ENCODE measurements at places on chromosomes 4 and X.

DNA sequence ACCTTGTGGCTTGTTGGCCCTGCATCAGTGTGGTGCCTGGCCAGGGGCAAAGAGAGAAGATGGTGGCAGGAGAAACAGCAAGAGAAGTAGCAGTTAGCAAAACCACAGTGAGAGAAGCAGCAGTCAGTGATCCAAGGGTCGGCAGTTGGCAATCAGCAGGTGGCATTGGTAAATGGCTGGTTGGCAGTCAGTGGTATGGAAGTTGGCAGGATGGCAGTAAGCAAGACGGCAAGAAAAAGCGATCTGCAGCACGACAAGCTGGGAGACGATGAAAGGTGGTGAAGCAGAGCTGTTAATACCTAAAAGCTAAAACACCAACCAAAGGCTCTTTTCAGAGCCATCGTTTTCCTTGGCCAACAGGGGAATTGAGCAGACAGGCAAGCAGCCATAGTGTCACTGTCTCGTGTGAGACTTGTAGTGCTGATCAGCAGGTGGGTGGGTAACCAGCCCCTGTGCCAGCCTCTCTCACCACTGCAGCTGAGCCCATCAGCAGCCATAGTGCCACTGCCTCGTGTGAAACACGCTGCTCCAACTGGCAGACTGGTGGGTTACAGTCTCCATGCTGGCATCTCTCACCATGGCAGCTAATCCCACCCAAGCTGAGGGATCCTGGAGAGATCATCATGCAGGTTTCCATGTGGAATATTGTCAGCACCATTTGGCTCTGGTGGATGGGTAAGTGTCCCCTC lies 2078.4 kb downstream of the PCDH7 start:
- DNase-seq, result no peak

GRCh38 chr4:53582194-53582593 lies 9.1 kb downstream of the LNX1 start:
- DNase-seq, result no peak

GRCh38 chr4:41015016-41015675 lies 199.2 kb downstream of the APBB2 start:
- no peak for DNase-seq

DNA sequence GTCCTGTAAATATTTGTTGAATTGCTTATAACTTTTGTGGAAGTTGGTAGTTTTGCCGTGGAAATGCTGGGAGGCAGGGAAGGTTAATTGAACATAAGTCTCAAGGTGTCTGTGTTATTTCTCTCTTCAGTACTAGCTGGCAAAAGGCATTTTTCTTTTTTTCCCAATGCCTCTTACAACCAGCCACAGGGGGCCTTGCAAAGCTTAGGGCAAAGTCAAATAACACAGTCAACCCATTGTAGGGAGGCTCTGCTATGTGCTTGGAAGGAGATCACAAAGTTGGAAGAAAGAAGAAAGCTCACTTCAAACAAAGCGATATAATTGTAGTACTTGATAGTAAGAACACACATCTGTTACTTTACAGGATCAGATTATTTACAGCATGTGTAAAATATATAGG lies 802.6 kb downstream of the PDHA2 start:
- DNase-seq, result no peak

DNA sequence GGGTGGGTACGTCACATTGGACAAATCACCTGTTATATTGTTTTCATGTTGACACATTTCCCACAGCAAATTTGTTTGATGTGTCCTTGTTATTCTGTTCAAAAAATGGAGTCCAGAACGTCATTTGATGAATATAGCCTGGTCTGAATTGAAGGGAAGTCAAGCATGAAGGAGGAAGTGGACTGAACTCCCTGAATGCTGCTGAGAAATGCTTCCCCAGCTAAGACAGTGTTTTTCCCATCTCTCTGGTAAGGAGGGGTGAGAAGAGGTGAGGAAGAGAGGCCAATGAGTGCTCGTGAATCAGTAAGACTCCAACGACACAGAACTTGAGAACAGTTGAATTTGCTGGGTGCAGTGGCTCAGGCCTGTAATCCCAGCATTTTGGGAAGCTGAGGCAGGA lies 127.4 kb downstream of the RBM47 start:
- DNase-seq, result no peak

DNA sequence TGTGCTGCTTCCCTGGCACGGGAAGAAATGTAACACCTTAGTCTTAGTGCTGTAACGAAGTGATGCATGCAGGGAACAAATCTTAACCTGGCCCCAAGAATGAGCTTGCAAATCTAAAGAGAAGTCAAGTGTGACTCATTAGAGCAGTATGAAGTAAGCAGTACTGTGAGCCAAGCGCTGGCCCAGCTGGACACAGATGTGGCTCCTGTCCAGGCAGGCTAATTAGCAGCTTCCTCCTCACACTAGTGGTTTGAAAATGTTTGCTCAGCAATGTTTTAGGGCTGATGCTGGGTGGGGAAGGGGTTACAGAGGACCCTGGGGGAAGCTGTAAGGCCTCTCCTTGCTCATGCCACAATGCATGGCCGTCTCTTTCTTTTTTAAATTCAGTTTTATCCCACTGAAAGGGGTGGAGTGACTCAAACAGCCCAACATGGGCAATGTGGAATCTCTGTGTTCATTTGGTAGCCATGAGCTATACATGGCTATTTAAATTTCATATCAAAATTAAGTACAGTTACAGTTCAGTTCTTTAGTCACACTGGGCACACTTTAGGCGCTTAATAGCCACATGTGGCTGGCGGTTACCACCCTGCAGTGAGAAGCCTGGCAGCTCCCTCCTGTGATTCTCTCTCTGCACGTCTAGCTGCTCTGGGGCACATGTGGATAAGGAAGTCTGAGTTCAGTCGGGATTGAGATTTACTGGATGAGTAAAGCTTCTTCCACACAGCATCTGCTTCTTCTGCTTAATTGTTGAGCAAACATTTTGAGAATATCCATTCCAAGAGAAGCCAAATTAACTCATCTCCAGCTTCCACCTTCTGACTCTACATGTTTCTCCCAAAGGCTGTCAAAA lies 48.8 kb downstream of the MAP7D2 start:
- no peak for DNase-seq

GRCh38 chr4:182896421-182896820 lies 20.8 kb downstream of the DCTD start:
- DNase-seq, result no peak

DNA sequence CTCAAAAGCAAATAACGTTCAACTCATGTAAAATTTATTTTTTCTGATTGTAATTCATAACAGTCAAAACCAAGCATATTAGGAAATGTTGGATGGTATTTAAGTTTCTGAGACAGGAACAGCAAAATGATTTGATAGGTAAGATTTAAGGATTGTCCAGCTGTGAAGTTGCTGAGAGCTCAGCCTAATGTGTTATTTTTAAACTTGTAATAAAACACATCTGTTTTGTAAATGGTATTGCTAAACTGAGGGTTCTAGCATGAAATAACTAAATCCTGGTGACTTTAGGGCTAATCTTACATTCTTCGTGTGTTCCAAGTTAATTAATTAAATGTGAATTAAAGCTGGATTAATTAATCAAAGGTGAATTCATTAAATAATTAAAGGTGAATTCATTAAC lies 13.3 kb downstream of the TLR10 start:
- DNase-seq, result no peak

DNA sequence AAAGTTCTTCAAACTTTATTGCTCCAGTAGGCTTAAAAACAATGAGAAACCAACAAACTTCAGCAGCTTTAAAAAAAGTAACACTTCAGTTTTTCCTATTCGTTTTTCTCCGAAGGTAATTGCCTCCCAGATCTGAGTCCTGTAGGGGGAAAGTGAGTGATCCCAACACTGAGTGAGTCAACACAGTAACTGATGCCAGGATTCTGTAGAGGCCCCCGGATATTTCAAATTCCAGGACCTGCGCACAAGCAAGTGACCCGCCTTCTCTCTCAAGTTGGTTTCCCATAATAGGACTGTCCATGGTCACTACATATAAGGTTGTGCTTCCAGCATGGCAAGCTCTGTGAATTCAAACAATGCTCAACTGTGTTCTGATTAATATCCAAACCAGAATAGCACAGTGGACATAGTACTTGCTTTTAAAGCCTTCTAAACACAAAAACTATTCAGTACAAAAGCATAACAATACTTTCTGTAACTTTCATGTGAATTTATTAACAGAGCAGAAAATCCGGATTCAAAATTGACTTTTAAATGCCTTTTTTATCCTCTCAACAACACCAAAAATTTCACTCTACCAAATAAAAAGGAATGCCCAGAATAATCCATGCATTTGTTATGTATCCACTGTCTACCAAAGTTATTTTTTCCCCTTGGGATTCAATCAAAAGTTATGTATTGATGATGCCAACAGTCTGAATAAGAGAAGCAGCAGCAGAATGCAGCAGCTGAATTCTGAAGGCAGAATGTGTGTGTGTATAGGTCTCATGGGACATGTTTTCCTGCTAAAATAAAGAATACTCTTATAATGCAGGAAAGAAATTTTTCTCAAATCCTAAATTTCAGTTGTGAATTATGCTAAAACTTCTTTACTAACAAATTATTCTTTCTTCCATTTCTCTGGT lies at the start of gene DMD:
TSS of gene DMD (minus strand) at position 194 of the 905 bp plus-strand sequence. CDS start 237 bp downstream, outside the sequence.
- DNase-seq, result no peak

GRCh38 chr4:152459326-152459725 lies 76.6 kb downstream of the FBXW7 start:
- DNase-seq, result no peak

DNA sequence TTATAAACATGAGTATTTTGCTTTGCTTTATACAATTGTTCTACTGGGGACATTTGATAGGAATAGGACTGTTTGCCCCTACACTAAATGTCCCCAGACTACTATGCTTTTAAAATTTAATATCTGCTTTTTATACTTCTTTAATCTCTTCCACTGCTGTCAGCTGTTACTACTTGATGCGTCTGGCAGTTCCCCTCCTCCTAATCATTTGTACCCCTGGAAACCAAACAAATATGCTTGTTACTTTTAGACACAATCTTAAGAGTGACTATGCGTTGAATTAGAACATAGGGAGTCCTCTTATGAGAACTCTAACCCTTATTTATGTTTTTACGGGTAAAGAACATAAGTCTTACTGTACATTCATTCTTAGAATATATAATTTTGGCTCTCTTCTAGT lies 145.7 kb downstream of the EDA start:
- no peak for DNase-seq

GRCh38 chrX:122076241-122076640 lies 1028.8 kb downstream of the GLUD2 start:
- no peak for DNase-seq

GRCh38 chr4:149264093-149264733 lies 551.4 kb downstream of the IQCM start:
- DNase-seq, result no peak

DNA sequence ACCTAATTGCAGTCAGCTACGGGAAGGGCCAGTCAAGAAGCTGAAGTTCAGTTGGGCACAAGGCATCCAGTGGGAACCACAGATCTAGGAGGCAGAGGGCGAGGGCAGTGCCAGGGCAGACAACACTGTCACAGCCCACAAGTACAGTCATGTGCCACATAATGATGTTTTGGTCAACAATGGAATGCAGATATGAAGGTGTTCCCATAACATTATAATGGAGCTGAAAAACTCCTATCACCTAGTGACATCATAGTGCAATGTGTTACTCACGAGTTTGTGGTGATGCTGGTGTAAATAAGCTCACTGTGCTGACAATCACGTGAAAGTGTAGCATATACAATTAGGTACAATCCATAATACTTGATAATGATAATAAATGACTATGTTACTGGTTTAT lies 4.5 kb upstream of the TMEM255A start:
- no peak for DNase-seq

DNA sequence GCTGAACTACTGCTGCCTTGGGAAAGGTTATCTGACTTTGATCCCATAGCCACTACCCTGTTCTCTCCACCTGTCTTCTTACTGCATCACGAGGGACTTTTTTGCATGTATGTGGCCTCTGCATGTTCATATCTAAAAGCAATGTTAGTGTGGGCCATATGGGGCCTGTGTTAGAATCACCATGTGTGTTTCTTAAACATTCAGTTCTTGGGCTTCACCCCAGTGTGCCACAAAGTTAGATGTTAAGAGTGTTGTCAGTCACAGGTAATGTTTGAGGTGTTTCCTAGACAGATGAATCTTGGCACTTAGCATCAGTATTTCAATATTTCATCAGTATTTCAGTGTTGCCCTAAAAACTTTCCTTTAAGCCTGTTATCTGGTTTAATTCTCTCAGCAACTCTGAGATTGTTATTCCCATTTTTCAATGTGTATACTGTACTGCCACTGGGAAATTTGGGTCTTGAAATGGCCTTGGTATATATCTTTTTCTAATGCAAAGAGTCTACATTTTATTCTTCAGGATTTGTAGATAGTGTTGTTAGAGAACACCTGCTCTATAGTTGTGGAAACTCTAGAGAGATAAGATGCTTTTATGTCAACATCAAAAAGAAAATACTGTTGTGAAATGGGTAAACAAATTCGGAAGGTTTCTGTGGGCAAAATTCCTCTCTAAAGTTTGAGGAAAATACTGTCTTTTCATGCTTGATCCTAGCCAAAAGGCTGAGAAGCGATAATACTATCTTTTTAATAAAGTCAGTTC lies 259.7 kb downstream of the BMPR1B start:
- DNase-seq, result no peak

- no peak for DNase-seq
Measured at GRCh38 chr4:2093265-2093664, 34.1 kb downstream of the NAT8L start.

- DNase-seq, result no peak
Measured at GRCh38 chrX:25017667-25018247, 2.0 kb upstream of the ARX start.

GRCh38 chrX:13489454-13489853 lies 79.9 kb upstream of the EGFL6 start:
- DNase-seq, result no peak

DNA sequence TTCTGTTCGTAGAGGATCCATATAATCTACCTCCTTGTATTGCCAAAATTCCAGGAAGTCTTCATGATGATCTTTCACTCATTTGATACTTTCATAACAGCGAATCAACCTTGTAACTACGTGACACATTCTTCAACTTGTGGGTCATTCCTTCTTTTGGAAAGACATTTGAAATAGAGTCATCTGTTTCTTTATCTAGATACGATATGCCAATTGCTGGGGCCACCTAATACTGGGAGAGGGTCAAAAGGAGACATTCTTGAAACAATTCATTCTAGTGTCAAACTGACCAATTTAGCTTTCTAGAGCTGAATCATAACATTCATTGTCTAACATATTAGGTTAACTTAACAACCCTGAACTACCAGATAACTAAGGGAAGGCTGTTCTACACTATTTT lies 62.9 kb upstream of the SMAD1 start:
- DNase-seq, result no peak

DNA sequence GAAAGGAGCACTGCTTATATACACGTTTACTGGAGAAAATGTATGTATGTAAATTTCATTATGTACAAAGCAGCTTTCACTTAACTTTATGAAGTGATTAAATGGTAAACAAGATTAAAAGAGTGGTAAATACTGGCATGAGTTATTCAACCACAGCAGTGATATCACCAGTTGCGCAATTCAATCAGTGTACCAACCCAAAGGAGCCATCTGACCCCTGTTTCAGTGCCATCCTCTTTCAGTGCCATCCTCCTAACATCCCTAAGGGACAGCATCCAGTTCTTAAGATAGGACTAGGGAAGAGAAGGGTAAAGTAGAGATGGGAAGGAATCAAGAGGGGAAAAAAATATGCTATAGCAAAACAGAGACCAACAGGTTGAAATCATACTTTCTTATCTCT lies 16.2 kb downstream of the HPF1 start:
- no peak for DNase-seq

GRCh38 chr4:14289708-14290107 lies 662.2 kb upstream of the BOD1L1 start:
- DNase-seq, result no peak

- no peak for DNase-seq
Measured at GRCh38 chr4:54527532-54527931, 130.2 kb upstream of the KIT start.
